ENCODE measurements at places on chromosomes 1 and 21.

GRCh38 chr1:207349979-207350378 is 28.5 kb downstream of the CD55 start:
- DNase-seq: no peak

DNA sequence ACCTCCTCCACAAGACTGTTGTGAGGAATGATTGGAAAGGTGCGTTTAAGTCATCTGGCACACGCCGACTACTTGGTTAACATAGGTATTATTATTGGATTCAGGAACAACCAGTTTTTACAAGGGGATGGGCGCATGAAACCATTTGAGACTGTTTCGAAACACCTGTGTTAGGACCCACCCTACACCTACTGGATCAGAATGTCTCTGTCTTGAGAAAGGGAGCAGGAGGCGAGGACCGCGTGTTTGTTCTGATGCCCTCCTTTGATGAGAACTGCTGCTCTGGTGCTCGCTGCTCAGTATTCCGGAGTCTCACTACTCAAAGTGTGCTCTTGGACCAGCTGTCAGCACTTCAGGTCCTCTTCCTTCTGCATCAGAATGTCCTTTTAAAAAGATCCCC is 7.3 kb downstream of the H6PD start:
- DNase-seq: no peak

DNA sequence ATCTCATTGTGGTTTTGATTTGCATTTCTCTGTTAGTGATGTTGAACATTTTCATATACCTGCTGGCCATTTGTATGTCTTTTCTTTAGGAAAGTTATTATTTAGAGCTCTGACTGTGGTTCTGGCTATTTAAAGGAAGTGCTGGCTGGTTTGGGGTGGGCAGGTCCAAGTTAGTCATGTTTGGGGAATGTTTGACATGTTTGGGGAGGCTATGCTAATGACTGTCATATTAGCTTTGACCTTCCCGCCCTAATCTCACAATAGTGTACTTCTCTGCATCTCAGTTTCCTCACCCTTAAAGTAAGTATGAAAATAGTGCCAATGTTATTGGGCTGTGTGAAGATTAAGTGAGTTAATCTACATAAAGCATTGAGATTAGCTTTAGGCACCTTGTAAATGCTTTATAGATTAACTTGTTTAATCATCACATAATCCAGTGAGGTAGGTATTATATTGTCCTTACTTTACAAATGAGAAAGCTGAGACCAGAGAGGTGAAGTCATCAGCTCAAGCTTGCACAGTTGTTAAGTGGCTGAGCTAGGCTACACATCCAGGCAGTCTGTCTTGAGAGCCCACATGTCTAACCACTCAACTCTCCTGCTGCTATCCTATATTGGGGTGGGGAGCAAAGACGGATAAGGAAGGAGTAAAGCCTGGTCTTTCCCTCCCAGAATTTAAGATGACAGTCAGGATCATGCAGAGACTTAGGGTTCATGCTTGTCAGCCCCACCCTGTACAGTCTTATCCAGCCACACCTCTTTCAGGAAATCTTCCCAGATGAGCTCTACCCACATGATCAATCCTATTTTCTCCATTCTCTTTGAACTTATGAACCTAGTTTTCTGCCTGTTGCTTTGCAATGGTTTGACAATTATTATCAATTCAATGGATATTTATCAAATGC is 22.8 kb upstream of the CRNN start:
- no peak for DNase-seq

- DNase-seq: no peak
Observed at GRCh38 chr1:30741239-30741894, 16.2 kb downstream of the LAPTM5 start.

DNA sequence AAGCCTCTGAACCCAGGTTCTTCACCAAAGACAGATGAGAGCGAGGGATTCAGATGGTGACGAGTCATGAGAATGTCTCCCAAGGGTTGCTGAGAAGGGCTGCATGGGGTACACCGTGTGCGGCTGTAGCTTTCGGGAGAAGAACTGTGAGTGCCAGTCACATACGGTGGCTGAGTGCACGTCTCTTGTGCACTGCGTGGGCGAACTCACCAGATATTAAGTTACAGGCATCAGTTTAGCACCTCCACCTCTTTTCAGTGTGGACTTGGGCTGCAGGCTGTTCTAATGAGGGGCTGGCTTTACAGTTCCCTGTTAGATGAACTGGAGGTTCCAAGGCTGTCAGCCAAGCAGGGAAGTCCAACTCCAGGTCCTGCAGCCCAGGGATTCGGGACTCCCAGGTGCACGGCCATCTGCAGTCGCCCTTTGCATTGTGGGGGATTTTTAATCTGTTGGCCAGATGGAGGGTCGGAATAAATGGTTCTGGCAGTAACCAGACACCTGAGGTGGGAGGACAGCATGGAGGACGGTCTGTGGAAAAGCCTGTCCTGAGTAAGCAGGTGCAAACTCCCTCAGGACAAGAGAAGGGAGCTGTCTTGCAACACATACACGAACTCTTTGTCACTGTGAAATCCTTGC is 26.5 kb upstream of the AVPR1B start:
- no peak for DNase-seq

DNA sequence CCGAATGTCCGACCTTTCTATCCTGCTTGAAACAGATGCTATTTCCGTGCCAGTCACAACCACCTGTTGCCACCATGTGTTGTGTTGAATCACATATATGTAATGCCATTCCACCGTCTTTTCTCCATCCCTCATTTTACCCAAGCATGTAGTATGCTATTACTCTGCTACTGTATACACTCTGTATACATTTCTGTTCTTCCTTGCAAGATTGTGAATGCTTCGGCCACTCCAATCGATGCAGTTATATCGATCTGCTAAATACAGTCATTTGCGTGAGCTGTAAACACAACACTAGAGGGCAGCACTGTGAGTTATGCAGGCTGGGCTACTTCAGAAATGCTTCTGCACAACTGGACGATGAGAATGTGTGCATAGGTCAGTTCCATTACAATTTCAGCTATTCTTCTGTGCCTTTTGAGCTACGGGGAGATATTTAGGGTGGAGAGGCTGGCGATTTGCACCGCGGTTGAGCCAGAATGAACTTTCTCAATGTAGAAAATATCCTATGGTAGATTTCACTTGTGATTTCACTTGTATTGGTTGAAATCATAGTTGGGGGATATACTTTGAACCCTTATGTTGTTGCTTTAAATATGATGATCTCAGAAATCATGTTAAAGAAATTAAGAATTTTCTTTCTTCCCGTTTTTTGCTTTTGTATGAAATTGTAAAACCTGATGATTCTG is 289.8 kb downstream of the NTNG1 start:
- peak; percentile 31 for DNase-seq

DNA sequence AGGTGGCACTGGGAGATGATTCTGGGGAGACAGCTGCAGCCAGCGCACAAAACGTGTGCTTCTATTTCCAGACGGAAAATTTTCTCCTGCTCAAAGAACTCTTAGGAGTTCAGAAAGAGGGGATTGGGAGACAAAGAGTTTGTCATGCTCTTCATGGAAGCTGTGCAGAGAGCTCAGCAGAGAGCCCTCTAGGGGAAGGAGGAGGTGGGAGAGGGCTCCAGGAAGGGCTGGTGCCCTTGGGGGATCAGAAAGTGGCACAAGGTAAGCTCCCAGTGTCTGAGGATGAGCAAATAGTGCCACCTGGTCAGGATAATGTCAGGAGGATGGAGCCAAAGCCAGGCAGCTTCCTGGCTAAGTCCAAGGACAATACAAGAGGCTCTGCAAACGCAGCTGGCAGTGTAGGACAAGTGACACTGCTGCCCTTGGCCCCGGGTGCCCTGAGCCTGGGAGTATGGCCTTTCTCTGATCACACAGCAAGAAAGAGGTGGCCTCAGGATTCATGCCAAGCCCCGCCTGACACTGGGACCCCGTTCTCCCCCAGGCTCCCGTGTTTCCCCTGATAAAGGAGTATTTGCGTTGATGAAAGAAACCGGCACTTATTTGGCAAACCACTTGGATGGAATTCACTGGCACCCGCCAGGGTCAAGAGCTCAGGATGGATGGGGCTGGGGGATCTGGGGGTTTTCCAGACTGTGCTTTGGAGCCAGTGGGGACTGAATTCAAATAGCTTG is 254.0 kb downstream of the PTPRU start:
- DNase-seq: no peak

- no peak for DNase-seq
Observed at GRCh38 chr1:90823686-90824085, 106.6 kb upstream of the BARHL2 start.

GRCh38 chr1:19612530-19612929 is 31.6 kb upstream of the NBL1 start:
- DNase-seq: no peak

DNA sequence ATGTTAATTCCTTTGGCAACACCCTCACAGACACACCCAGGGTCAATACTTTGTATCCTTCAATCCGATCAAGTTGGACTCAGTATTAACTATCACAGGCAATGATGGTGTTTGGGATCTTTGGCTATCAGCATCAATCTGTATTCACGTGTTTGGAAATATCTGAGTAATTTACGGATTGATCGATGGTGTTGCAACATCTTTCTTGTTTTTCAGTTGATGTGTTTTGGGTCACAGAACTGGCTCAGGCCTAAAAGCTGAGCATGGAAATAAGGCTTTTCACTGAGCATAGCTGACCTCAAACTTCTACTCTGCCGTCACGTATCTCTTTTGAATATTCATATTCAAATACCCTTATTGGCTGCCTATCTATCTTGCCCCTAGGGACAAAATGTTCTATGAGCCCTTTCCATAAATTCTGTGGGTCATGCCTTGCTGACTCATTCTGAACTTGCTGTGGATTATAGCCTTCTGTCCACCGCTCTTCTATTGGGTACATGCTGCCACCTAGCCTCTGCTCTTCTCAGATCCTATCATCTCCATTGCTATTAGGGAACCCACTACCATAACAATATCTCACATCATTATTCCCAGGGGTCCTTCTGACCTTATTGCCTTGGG is 156.0 kb downstream of the PDE4B start:
- DNase-seq: no peak

GRCh38 chr1:71592646-71593274 is 511.9 kb upstream of the ZRANB2 start:
- no peak for DNase-seq

GRCh38 chr1:159961636-159962035 is 7.6 kb upstream of the SLAMF9 start:
- no peak for DNase-seq

DNA sequence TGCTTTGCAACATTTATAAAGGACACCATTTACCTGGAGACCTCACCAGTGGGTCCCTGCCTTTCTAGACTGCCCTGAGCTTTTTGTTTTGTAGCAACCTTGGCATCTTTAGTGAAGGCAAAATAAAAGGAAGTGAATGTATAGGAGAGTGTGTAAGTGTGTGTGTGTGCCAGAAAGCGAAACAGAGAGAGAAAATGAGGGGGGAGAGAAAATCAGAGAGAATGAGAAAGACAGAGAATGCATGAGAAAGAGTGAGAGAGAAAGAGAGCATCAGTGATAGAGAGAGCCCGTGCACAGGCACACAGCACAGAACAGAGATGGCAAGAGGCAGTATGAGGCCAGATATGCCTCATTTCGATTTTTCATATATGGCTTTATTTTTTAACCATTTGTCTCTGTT is 57.5 kb downstream of the HSD3B1 start:
- no peak for DNase-seq

GRCh38 chr1:76562292-76562691 is 305.0 kb upstream of the ST6GALNAC5 start:
- DNase-seq: no peak

DNA sequence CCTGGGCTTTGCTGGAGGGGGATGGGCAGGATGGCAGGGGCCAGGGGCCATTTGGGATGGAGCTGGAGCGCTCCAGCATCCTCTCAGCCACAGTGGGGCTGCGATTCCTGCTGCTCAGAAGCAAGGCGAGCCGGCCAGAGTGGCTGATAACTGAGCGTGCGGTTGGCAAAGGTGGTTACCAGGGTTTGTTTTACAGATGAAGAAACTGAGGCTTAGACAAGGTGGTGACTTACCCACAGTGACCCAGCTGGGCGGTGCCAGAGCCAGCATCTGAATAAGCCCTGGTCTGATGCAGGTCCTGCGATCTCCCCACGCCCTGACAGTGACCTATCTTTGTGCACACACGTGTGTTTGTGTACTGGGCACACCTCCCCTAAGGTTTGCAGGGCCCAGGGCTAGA is 5.9 kb upstream of the PRXL2B start:
- no peak for DNase-seq

- DNase-seq: no peak
Observed at GRCh38 chr1:230067871-230068620, 1.0 kb downstream of the GALNT2 start.

GRCh38 chr1:26537951-26538352 is 8.4 kb downstream of the RPS6KA1 start:
- DNase-seq: no peak

DNA sequence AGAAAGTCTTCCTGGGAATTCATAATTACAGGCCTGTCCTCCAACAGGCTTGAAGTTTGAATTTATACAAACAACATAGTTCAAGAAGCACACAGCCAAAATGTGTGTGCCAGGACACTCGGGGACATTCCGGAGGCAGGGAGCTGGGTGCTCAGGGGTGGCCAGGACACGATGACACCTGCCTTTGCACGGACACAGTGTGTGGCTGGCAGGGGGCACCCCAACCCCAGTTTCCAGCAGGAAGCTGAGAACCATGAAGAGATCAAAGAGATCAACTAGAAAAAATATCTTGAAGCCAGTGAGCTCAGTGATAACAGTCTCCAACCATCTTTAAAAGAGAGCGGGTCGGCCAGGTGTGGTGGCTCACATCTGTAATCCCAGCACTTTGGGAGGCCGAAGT is 32.5 kb upstream of the TRAPPC10 start:
- no peak for DNase-seq
